ENCODE measurements at places on chromosomes 1 and 21. TPM values are rescaled to one million over a fixed set of nuclear protein-coding genes. Genes with fewer than 3 reads are reported as not detected.

GRIK3 gene
- not detected for total RNA-seq

GBP3 gene
- total RNA-seq, result 12.1 TPM

SPRR3 gene
- total RNA-seq, result not detected

ENO1 gene
- 3,136 TPM for total RNA-seq

OR14K1 gene
- total RNA-seq, result not detected

C8B gene
- total RNA-seq, result not detected

LZIC gene
- total RNA-seq, result 34.0 TPM

LRRC8B gene
- 36.9 TPM for total RNA-seq

DNA sequence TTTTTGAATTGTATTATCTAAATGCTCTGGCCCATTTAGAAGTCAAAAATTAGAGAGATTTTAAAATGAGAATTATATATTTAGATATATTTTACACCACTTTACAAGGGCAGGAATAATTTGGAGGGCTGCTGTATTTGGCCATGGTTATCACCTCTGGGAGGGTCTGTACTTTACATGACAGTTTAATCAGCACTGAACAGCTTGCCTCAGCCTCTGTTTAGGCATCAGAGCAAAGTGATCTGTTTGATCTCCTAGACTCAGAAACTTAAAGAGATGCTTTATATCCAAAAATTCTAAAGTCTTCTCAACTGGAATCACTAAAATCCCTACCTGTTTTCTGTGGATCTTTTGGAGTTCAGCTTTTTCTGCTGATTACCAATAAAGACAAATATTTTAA, 5.4 kb upstream of the SPTA1 start:
- no peaks in the 10 kb centered on the region for H3K27me3 ChIP-seq
- H3K36me3 ChIP-seq, result no peaks in the 10 kb centered on the region
- no peak for DNase-seq
- H3K27ac ChIP-seq, result no peak overlapping the region

GRCh38 chr1:17212487-17213121, 7.7 kb downstream of the PADI1 start:
- no peaks in the 10 kb centered on the region for H3K36me3 ChIP-seq
- H3K4me3 ChIP-seq, result peak overlapping the region; percentile 10
- H3K4me1 ChIP-seq, result peaks cover 49% of the 10 kb centered on the region
- H3K27ac ChIP-seq, result no peak overlapping the region
- DNase-seq, result peak; percentile 85

- H3K27ac ChIP-seq, result no peak overlapping the region
- no peak overlapping the region for H3K4me3 ChIP-seq
- no peaks in the 10 kb centered on the region for H3K27me3 ChIP-seq
- peaks cover 10% of the 10 kb centered on the region for H3K4me1 ChIP-seq
- DNase-seq, result no peak
- no peaks in the 10 kb centered on the region for H3K36me3 ChIP-seq
Measured at GRCh38 chr21:35202431-35202830, 153.3 kb upstream of the RUNX1 start.

DNA sequence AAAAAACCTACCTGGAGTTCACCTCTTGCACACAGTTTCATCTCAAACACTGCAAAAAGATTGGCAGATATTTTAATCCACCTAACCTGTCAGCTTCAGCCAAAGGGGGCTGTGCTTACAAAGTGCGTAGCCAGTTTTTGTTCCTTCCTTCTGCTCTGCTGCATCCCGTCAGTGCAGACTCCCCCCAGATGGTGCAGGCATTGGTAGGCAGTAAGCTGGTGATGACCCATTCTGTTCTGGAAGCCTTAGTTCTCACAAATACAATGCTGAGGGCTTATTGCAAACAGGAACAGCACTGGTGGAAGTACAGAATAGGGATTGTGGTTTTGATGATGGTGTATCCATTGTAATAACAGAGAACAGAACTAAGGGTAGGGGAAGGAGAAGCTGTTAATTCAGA, 239.5 kb downstream of the RYR2 start:
- H3K27ac ChIP-seq, result no peak overlapping the region
- DNase-seq, result no peak
- H3K4me1 ChIP-seq, result no peaks in the 10 kb centered on the region

DNA sequence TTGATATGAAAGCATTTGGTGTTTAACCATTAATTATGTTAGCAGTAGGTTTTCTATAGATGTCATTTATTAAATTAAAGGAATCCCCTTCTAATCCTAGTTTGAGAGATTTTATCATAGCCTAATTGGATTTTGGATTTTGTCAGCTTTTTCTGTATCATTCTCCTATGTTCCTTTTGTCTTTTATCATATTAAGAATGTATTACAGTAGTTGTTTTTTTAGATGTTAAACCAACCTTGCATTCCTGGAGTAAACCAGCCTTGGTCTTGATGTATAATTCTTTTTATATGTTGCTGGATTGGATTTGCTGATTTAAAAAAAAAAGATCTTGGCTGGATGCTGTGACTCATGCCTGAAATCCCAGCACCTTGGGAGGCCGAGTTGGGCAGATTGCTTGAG, 5.6 kb downstream of the SETDB1 start:
- no peak overlapping the region for H3K27ac ChIP-seq
- no peaks in the 10 kb centered on the region for H3K27me3 ChIP-seq
- peaks cover 16% of the 10 kb centered on the region for H3K36me3 ChIP-seq
- DNase-seq, result no peak
- no peak overlapping the region for H3K4me3 ChIP-seq

GRCh38 chr1:108071601-108072000, 106.6 kb upstream of the VAV3 start:
- H3K27me3 ChIP-seq, result no peaks in the 10 kb centered on the region
- H3K4me1 ChIP-seq, result peaks cover 6% of the 10 kb centered on the region
- H3K4me3 ChIP-seq, result no peak overlapping the region
- H3K36me3 ChIP-seq, result no peaks in the 10 kb centered on the region
- H3K27ac ChIP-seq, result no peak overlapping the region

GRCh38 chr1:26112407-26112775, 767 bp downstream of the PDIK1L start:
- no peaks in the 10 kb centered on the region for H3K27me3 ChIP-seq
- H3K4me1 ChIP-seq, result peaks cover 26% of the 10 kb centered on the region
- peaks cover 15% of the 10 kb centered on the region for H3K36me3 ChIP-seq
- DNase-seq, result no peak
- H3K27ac ChIP-seq, result peak overlapping the region; percentile 85
- peak overlapping the region; percentile 89 for H3K4me3 ChIP-seq

- no peaks in the 10 kb centered on the region for H3K27me3 ChIP-seq
- DNase-seq, result no peak
- H3K4me1 ChIP-seq, result no peaks in the 10 kb centered on the region
- H3K4me3 ChIP-seq, result no peak overlapping the region
- no peaks in the 10 kb centered on the region for H3K36me3 ChIP-seq
Measured at GRCh38 chr1:220843481-220844011, 35.7 kb upstream of the HLX start.

DNA sequence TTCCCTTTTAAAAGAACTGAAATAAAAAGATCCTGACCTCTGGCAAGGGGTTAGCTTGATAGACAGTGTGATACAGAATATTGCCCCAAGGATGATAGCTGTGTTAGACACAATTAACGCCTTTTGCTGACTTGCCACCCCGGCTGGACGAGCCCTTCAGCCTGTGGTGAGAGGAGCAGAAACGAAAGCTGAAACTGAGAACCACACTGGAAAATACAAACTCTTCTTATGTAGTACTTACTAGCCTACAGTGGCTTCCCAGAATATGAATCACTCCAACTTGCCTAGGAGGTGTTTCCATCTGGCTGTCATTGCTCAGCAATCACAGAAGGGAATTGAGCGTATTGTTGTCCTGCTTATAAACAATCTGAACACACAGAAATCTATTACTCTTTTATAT, 22.9 kb downstream of the SAMSN1 start:
- H3K4me1 ChIP-seq, result peaks cover 27% of the 10 kb centered on the region
- H3K27ac ChIP-seq, result no peak overlapping the region
- no peaks in the 10 kb centered on the region for H3K27me3 ChIP-seq
- peak; percentile 21 for DNase-seq
- H3K4me3 ChIP-seq, result peak overlapping the region; percentile 13

DNA sequence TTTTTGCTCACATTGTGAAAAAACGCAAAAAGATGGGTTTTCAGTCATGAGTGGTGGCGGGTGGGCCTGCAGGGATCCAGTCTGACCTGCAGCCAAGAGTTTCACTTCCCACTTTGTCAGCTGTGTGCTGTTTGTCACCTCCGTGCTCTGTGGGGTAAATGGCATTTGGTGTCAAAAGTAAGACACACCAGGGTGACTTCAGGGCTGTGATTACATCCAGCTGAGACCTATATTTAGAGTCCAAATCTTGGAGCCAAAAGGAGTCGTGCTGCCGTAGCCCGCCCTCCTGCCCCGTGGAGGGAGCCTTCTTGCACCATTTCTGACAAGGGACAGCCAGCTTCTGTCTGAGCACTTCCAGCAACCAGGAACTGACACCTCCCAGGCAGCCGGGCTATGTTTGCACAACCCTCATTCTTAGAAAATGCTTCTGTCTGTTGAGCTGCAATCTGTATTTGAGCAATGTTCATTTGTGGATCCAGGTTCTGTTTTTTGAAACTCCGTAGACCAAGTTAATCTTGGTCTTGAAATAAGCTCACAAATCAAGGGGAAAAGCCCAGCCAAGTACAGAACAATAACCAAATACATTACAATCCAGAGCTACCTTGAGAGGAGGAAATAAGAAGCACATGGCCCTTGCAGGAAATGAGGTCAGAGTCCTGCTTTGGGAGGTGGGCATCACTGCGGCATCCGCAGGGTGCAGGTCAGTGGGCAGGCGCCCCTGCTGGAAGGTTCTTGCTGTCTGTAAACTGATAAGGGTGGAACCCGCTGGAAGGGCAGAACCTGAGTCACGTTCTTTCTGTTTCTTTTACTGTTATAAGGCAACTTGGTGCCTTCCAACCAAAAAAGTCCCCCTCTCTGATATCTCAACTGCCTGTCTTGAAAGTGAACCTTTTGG, 14.4 kb downstream of the ABCG1 start:
- peak overlapping the region; percentile 78 for H3K27ac ChIP-seq
- H3K4me1 ChIP-seq, result peaks cover 89% of the 10 kb centered on the region
- no peaks in the 10 kb centered on the region for H3K36me3 ChIP-seq
- H3K27me3 ChIP-seq, result no peaks in the 10 kb centered on the region

GRCh38 chr1:208475951-208476845, 232.0 kb upstream of the PLXNA2 start:
- H3K4me3 ChIP-seq, result no peak overlapping the region
- no peak for DNase-seq
- no peaks in the 10 kb centered on the region for H3K4me1 ChIP-seq
- no peaks in the 10 kb centered on the region for H3K27me3 ChIP-seq

DNA sequence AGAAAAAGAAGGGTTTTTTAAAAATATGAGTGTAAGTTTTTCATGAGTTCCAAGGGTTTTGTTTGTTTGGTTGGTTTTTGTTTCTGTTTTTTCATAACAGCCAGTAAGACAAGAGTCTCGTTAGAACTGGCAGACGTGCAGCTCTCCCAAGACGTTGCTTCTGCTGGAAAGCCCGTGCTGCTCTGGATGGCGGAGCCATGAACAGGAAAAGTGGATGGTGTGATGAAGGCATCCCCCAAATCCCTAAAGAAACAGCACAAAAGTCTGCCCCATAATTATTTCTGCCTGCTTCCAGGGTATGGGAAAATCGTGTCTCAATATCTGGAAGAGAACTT, 157.9 kb upstream of the BACE2 start:
- H3K27me3 ChIP-seq, result no peaks in the 10 kb centered on the region
- no peak overlapping the region for H3K4me3 ChIP-seq
- no peak overlapping the region for H3K27ac ChIP-seq
- H3K36me3 ChIP-seq, result no peaks in the 10 kb centered on the region
- H3K4me1 ChIP-seq, result no peaks in the 10 kb centered on the region

GRCh38 chr1:198677027-198677426, 38.2 kb downstream of the PTPRC start:
- peaks cover 6% of the 10 kb centered on the region for H3K36me3 ChIP-seq
- H3K4me1 ChIP-seq, result peaks cover 94% of the 10 kb centered on the region
- H3K4me3 ChIP-seq, result peak overlapping the region; percentile 26
- no peaks in the 10 kb centered on the region for H3K27me3 ChIP-seq
- H3K27ac ChIP-seq, result no peak overlapping the region

- DNase-seq, result no peak
- no peak overlapping the region for H3K27ac ChIP-seq
- H3K4me3 ChIP-seq, result no peak overlapping the region
- H3K27me3 ChIP-seq, result no peaks in the 10 kb centered on the region
- no peaks in the 10 kb centered on the region for H3K36me3 ChIP-seq
- H3K4me1 ChIP-seq, result no peaks in the 10 kb centered on the region
Measured at GRCh38 chr1:191206513-191207207, 729.0 kb upstream of the BRINP3 start.

DNA sequence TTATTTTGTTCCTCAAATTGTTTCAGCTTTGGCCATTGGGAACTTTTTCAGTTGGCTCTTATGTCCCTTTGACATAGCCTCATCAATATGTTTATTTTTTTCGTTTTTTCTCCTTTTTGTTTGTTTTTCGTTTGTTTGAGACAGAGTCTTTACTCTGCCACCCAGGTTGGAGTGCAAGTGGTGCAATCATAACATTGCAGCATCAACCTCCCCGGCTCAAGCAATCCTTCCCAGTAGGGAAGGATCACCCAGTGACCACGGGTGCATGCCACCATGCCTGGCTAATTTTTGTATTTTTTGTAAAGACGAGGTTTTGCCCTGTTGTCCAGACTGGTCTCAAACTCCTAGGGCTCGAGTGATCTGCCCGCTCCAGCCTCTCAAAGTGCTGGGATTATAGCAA, 8.1 kb downstream of the POLR3GL start:
- H3K36me3 ChIP-seq, result no peaks in the 10 kb centered on the region
- peaks cover 5% of the 10 kb centered on the region for H3K4me1 ChIP-seq
- H3K27me3 ChIP-seq, result no peaks in the 10 kb centered on the region

Measured in CD8-positive, alpha-beta memory T cell (primary cell).